Stimulated activated CD8-positive, alpha-beta memory T cell treated with anti-CD3 and anti-CD28 coated beads, Interleukin-2, amount 100 ng/mL, for 1 hour (primary cell): ENCODE measurements at places on chromosomes 1 and 21.

GRCh38 chr21:28822486-28823335 is 170.0 kb downstream of the LTN1 start:
- no peak for DNase-seq

- DNase-seq = no peak
Observed at GRCh38 chr1:207361889-207362288, 40.4 kb downstream of the CD55 start.

- no peak for DNase-seq
Observed at GRCh38 chr21:37580666-37581065, 214.1 kb downstream of the DYRK1A start.

- DNase-seq = no peak
Observed at GRCh38 chr21:14846621-14847020, 218.2 kb downstream of the NRIP1 start.

GRCh38 chr1:119409731-119410130 is 5.2 kb upstream of the HSD3B2 start:
- DNase-seq = no peak

DNA sequence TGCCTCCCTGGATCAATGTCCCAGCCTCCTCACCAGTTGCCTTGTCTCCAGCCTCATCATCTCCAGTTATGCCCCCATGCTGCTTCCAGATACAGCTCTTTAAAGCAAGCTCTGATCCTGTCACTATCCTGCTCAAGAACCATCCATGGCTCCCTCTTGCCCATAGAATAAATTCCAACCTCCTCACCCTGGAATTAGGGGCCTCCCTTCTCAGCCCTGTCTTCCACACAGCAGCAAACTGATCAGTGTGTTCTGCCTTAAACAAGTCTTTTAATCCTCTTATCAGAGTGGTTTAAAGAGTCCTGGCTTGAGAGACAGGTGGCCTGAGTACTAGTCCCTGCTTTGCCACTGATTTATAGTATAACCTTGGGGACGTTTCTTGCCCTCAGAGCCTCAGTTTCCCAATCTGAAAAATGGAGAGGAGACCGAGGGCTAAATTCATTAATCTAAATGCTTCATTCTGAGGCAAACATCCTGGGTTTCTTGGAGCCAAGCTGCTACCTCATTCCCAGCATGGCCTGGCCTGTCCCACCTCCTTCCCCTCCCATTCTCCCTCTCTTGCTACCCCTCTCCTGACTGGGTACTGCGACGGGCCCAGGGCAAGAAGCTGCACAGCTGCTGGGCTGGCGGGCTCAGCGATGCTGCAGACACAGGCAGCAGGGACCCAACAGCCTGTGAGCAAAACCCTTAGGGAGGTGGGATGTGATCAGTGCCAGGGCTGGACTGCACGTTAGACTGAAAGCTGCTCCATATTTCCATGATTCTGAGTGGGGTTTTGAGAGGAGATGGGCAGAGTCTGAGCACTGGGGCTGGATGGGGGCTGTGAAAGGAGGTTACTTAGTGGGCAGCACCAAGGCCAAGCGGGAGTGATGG is 221.4 kb downstream of the PTPRU start:
- DNase-seq = no peak

GRCh38 chr1:151611288-151611790 is 511 bp upstream of the SNX27 start:
- no peak for DNase-seq
